Activated CD4-positive, alpha-beta T cell treated with anti-CD3 and anti-CD28 coated beads, Interleukin-2, amount 10 ng/mL, durations not matched to agents 24 days and 14 days (primary cell): ENCODE measurements at places on chromosomes 6 and 20. TPM values are rescaled to one million over a fixed set of nuclear protein-coding genes. Genes with fewer than 3 reads are reported as not detected.
A peak's percentile ranks its signal among the peaks of the same experiment; 100 is the strongest.

DNA sequence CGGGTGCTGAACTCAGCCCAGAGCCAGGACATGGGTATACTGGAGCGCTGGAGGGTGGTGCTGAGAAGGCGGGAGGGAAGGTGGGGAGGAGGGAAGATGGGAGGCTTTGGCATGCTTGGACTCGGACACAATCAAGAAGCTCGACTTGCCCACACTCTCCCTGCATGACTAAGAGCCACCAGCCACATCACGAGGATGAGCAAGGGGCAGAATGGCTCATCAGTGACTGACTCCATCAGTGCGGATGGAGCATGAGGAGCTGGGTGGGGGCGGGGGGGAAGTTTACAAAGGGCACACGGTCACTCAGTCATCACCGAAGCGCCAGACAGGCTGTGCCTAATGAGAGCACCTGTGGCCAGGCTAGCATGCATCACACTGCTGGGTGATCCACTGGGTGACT is 222.8 kb downstream of the KIF16B start:
- DNase-seq = no peak
- H3K4me3 ChIP-seq = no peak overlapping the region
- no peaks in the 10 kb centered on the region for H3K27me3 ChIP-seq
- H3K36me3 ChIP-seq = no peaks in the 10 kb centered on the region
- H3K27ac ChIP-seq = no peak overlapping the region
- H3K4me1 ChIP-seq = no peaks in the 10 kb centered on the region

- peaks cover 25% of the 10 kb centered on the region for H3K36me3 ChIP-seq
- H3K4me3 ChIP-seq = no peak overlapping the region
- no peaks in the 10 kb centered on the region for H3K27me3 ChIP-seq
- peak overlapping the region; percentile 95 for H3K27ac ChIP-seq
Observed at GRCh38 chr6:2862712-2863181, 21.1 kb upstream of the SERPINB1 start.

DNA sequence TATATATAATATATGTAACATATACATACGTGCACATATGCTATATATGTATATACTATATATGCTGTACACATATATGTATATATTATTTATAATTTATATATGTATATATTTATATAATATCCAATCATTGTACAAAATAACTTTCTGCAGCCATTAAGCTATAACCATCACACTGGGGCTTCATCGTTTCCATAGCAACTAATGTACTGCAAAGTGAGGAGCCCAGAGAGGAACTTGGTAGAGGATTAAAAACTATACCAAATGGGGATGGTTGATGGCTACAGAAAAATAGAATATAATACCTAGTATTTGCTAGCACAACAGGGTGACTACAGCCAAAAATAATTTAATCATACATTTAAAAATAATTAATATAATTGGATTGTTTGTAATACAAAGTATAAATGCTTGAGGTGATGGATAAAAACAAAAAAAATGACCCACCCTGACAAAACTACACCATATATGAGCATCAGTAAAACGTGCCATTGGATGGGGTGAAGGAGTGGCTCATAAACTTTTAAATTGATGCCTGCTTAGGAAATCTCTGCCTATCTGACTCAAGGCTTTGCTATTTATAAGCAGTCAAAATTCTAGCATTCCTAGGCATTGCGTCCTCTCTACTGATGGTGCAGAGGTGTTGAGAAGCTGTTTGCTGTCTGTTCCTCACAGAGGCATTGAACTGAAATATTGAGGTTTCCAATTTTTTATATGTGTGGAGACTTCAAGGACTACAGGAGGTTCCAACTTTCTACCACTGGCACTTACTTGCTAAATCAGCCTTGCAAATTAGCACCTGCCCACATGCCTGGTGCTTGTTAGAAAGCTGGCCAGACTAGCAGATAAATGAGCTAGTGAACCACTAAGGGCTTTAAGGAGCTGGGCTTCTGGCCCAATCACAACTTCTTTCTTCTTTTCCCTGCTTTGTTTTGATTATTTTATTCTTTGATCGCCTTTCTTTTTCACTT is 190.1 kb downstream of the SCP2D1 start:
- no peaks in the 10 kb centered on the region for H3K27me3 ChIP-seq
- DNase-seq = no peak
- H3K4me3 ChIP-seq = no peak overlapping the region
- no peak overlapping the region for H3K27ac ChIP-seq

DNA sequence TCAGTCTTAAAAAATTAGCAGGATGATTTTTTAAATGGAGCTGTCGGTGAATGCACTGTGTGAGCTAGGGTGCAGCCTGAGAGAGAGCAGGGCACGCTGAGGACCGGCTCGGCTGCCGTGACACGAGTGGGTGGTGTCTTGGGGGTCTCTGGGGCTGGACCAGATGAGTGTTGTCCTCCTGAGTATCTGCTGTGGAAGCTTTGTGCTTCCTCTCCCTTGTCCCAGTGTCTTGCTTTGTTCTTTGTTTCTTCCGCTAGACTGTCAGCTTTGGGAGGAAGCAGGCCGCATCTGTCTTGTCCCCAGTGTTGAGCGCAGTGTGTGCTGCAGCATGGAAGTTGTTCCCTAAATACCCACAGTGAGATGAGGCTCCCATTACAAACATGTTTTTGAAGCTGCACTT is 89.4 kb downstream of the RTN4IP1 start:
- no peak overlapping the region for H3K4me3 ChIP-seq
- peaks cover 25% of the 10 kb centered on the region for H3K4me1 ChIP-seq
- peak; percentile 49 for DNase-seq
- H3K27me3 ChIP-seq = no peaks in the 10 kb centered on the region
- H3K36me3 ChIP-seq = peaks cover 49% of the 10 kb centered on the region
- H3K27ac ChIP-seq = no peak overlapping the region

The TCF21 gene
- total RNA-seq = not detected in 2 replicates
